Hepatic stellate cell (primary cell): ENCODE measurements at places on chromosomes 13 and 19.

GRCh38 chr19:2500841-2501261, 24.9 kb downstream of the GADD45B start:
- DNase-seq, result no peak

- no peak for DNase-seq
These were observed 241.1 kb upstream of the ZNF507 start for GRCh38 chr19:32104153-32104849.

- no peak for DNase-seq
These were observed 209.3 kb downstream of the LACC1 start for GRCh38 chr13:44088991-44089413.

DNA sequence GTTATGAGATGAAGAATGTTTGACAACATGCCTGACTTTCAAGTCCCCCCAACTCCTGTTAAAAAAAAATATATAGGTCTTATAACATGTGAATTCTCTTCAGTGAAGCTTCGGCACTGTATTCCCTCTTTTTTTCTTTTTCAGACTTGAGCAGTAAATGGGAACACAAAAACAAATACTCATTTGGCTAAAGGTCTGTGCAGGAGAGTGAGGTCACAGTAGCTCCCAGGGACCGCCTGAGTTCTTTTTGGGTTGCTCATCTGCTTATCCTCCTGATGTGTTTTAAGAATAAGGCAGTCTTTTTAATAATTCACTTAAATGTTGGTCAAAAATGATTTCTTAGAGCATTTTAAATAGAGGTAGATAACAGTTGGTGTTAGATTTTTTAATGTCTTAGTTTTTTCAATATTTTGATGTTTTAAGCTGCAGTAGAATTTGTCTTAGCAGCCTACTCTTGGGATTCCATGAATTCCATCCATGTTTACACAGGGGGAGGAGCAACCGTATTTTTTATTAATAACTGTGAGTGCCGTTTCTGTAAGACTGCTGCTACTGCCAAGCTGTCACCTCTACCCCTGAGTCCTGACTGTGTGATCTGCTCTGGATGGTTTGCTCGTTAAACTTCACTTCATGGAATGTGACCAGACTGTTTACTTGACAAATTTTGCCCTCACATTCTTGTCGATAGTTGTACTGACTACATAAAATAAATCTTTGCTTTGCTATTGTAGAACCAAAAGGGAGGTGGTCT, 14.9 kb downstream of the HNRNPM start:
- DNase-seq, result peak; percentile 75

GRCh38 chr19:7751157-7751783, 3.9 kb upstream of the CD209 start:
- DNase-seq, result no peak

GRCh38 chr13:64130171-64130570, 2714.5 kb upstream of the PCDH20 start:
- DNase-seq, result no peak

GRCh38 chr13:21894091-21894490, 223.2 kb downstream of the FGF9 start:
- no peak for DNase-seq

DNA sequence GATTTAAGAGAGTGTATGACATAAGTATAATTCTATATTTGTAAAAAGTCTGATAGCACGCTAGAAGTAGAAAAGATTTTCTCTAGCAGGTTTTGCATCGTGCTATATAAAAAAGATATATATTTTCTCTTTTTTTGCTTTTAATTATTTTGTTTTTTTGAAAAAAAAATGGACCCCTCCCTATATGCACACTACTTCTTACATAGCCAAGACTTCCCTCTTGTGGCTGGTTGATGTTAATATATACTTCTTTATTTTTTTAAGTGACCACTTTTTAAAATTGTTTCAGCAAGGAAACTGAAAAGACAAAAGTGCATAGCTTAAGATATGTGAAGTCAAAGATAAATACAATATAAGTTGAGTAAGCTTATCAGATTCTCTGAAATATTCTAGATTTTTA, 1202.8 kb downstream of the DIAPH3 start:
- no peak for DNase-seq

DNA sequence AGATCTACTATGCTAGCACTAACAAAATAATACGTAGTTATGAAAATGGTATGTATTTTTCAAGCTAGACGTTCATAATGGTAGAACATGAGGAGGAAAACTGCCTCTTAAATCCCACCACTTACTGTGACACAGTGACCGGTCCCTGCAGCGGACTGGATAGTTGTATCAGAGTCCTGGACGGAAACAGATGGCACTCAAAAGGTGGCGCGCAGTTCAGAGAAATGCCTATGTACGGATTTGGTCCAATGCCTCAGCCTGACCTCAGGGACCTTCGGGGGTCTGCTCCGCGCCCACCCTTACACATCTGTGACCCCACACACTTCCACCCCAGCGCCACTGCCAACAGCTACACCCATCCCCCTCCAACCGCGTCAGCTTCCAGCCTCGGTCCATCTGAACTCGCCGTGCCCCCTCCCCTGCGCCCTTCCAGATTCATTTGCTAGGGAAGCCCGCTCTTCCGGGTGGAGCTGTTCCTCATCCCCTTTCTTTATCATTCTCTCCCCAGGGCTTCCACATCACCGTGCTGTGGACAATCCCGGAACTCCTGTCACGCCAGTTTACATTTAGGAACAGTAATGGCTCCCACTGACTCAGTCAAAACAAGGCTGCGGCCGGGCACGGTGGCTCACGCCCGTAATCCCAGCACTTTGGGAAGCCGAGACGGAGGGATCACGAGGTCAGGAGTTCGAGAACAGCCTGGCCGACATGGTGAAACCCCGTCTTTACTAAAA, 792 bp upstream of the LENG8 start:
- DNase-seq, result peak; percentile 79

- no peak for DNase-seq
These were observed 126.1 kb upstream of the KL start for GRCh38 chr13:32889986-32890565.

DNA sequence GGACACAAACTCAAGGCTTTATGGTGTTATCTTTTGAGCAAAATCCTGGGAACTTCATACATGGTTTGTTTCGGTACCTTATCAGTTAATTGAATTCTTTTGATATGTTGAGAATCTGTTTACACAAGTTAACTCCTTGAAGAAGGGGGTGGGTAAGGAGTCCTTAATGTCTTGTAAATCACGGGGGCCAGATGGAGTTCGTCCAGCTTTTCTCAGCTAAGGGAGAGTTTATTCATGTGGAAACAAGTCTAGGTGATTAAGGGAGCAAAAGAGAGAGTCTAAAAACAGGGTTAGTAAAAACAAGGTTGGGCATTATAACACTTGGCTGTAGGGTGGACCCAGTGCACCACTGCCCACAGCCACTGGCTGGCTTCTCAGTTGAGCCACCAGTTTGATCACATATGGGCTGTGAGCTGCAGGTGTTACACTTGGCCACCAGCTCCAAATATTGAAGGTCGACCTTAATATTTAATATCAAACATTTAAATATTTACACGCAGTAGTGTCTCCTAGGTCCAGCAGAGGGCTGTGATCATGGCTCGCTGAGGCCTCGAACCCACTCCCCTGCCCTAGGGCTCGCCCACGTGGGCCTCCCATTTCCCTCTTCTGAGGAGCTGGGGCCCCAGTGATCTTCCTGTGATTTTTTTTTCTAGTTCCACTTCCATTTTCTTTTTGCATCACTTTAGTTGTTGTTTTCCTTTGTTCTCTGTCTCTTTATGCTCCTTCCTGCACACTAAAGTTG, 21.0 kb upstream of the ZNF43 start:
- no peak for DNase-seq

DNA sequence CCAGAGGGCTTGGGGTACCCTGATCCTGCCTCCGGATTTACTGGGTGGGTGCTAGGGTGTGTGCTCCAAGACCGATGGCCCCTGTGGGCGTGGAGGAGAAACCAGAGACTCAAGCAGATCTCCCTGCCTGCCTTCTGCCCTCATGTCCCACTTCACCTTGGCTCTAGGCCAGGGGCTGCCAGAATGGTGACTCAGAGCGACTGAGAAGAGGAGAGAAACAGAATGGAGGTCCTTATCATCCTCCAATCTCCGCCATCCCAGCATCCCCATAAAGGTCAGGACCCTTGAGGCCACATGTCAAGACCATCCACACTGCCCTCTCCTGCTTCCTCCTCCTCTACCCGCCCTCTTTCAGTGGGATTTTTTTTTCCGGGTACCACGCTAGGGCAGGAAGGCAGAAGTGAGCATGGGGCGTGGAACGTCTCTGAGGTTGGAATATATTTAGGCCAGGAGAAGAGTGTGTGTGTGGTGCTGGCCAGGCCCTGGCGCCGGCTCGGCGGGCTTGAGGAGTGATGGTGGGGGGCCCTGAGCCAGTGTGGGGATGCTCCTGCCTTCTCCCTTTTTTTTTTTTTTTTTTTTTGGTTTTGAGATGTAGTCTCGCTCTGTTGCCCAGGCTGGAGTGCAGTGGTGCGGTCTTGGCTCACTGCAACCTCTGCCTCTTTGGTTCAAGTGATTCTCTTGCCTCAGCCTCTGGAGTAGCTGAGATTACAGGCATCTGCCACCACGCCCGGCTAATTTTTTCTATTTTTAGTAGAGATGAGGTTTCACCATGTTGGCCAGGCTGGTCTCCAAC, 22.3 kb downstream of the IER2 start:
- peak; percentile 90 for DNase-seq

DNA sequence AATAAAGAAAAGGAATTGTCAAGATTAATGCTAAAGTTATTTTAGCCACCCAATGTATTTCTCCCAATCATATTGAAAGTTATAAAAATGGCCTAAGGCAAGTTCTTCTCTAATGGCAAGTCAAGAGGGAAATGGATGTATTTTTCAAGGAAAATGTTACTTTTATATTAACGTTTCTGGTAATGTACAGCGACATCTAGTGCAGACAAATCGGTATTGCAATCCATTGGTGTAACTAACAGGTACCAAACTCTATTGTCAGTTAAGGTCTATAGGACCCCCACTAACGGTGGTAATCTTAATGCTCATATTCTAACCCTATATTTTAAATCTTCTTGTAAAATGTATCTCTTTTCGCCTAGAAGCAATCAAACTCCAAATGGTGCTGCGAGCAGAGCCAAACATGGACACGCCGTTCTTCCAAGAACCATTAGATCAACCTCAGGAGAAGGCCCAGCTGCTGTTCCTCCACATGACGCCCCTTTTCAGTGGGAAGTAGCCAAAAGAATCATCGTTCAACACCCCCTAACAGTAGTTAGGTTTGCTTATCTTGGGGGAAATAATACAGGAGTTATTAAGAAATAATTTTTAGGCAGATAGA, 98.5 kb upstream of the PABPC3 start:
- peak; percentile 14 for DNase-seq

DNA sequence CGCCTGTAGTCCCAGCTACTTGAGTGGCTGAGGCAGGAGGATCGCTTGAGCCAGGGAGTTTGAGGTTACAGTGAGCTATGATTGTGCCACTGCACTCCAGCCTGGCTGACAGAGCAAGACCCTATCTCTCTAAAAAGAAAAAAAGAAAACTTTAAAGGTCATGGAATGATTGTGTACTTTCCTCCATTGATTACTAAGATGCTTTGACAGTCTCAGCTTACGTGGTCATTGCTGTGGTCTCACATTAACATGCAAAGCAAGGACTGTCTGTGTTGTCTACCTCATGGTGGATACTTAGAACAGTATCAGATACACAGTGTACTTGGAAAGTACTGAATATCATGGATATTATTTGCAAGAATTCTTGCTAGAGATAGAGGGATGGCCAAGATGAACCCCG, 14.0 kb upstream of the TNFSF14 start:
- DNase-seq, result no peak

DNA sequence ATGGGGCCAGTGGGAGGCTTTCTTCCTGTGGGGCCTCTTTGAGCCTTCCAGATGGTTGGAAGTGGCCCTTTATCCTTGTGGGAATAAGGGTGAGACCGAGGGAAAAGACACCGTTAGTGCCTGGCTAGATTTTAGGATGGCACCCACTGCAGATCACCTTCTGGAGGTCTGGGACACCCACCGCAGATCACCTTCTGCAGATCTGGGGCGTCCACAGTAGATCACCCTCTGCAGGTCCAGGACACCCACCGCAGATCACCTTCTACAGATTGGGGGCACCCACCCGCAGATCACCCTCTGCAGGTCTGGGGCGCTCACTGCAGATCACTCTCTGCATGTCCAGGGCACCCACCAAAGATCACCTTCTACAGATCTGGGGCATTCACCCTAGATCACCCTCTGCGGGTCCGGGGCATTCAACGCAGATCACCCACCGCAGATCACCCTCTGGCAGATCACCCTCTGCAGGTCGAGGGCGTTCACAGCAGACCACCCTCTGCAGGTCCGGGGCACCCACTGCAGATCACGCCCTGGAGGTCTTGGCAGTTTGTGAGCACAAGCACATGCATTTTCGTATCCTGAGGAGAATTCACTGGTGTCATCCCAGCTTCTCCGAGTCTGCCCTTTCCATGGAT, 153.4 kb upstream of the TSHZ3 start:
- no peak for DNase-seq

- DNase-seq, result peak; percentile 53
These were observed 536 bp downstream of the UBA2 start for GRCh38 chr19:34428549-34429285.

DNA sequence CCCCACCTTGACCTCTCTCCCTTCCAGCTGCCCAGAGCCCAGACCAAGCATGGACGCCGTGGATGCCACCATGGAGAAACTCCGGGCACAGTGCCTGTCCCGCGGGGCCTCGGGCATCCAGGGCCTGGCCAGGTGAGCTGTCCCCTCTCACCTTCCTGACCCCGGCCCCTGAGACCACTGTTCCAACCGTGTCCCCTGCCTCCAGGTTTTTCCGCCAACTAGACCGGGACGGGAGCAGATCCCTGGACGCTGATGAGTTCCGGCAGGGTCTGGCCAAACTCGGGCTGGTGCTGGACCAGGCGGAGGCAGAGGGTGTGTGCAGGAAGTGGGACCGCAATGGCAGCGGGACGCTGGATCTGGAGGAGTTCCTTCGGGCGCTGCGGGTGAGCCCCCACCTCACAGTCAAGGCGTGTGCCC, 312 bp downstream of the CAPS start:
- no peak for DNase-seq

GRCh38 chr19:33445442-33446329, 72.2 kb downstream of the CEBPG start:
- no peak for DNase-seq

DNA sequence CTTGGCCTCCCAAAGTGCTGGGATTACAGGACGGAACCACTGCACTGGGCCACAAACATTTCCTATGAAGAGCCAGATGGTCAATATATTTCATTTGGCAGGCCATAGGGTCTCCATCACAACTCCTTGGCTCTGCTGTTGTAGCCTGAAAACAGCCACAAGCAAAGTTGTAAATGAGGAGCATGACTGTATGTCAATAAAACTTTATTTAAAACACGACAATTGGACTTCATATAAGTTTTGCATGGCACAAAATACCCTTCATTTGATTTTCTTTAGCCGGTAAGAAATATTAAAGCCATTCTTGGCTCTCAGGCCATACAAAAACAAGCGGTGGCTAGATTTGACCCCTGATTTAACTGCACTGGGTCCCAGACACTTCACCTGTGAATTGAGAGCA, 3.1 kb upstream of the FPR1 start:
- DNase-seq, result no peak
